T-helper 1 cell (primary cell): ENCODE measurements at places on chromosomes 3 and 15.
A peak's percentile ranks its signal among the peaks of the same experiment; 100 is the strongest.

DNA sequence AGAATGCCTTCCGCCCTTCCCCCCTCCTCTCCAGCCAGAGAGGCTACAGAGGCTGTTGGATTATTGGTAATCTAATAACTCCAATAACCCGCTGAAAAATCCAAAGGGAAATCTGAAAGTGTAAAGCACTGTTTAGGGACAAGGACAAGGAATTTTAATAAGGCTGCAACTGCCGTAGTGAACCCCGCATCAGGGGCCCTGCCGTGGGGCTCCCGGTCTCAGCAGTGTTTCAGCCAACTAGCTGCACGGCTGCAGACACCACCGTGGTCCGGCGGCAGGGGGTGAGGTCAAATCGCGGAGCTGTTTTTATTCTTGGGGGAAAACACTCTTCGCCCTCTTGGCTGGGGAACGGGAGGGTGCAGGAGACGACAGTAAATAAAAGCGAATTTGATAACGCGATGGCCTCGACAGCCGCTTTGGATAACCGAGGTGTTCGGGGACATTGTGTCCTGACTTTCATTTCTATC is 6.1 kb downstream of the BCL6 start:
- no peak for DNase-seq

GRCh38 chr3:57538465-57538864 is 5.7 kb downstream of the DNAH12 start:
- no peak for DNase-seq

DNA sequence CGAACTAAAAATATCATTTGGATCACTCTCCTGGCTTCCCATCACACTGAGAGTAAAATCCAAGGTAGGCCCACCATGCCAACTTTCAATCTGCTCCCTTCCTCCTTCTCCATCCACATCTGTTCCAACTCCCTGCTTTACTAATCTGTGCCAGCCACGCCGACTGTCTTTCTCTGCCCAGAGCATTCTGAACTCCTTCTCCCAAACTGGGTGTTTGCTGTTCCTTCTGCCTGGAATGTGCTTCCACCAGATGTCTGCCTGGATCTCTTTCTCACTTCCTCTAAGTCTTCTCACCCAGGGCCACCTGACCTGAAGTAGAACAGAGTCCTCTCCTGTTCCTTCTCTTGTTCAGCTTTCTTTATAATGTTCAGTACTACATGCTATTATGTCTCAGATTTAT is 5.6 kb upstream of the ARL8B start:
- DNase-seq = no peak

DNA sequence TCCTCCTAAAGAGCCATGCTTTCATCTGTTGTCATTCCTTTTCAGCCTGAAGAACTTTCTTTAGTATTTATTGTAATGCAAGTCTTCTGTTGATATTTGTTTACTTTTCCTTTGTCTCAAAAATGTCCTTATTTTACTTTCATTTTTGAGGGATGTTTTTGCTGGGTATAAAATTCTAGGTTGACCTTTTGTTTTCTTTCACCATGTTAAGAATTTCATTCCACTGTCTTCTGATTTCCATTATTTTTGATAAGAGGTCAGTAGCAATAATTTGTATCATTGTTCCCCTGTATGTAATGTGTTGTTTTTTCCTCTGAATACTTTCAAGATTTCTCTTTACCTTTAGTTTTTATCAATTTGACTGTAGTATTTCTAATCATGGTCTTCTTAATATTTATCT is 91.1 kb downstream of the RSRC1 start:
- no peak for DNase-seq

- DNase-seq = no peak
These were observed 74.3 kb upstream of the EOMES start for GRCh38 chr3:27796365-27796875.

- no peak for DNase-seq
These were observed 130.4 kb downstream of the FEZF2 start for GRCh38 chr3:62242831-62243509.

- no peak for DNase-seq
These were observed 5.8 kb downstream of the NLGN1 start for GRCh38 chr3:173403376-173403775.

- no peak for DNase-seq
These were observed 87.8 kb upstream of the MDFIC2 start for GRCh38 chr3:70400194-70400593.

- no peak for DNase-seq
These were observed 1080.1 kb upstream of the ALCAM start for GRCh38 chr3:104286645-104287044.

DNA sequence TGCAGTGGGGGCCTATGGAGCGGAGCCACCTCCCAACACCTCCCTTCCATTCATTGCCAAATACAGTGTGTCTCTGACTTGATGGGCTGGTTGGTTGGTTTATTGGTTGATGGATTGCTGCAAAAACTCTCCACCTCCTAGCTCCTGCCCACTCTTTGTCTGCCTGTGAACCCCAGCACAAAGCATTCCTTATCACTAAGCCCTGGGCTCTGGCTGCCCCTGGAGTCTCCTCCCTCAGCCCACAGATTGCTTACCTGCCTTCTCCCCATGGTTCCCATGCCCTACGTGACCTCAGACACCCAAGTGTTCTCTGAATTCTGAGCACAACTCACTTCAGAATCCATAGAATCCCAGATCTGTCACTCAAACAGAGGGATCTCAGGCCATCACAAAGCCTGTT is 139.1 kb upstream of the TPM1 start:
- DNase-seq = no peak

- DNase-seq = no peak
These were observed 52.6 kb upstream of the SMAD6 start for GRCh38 chr15:66649235-66649984.

DNA sequence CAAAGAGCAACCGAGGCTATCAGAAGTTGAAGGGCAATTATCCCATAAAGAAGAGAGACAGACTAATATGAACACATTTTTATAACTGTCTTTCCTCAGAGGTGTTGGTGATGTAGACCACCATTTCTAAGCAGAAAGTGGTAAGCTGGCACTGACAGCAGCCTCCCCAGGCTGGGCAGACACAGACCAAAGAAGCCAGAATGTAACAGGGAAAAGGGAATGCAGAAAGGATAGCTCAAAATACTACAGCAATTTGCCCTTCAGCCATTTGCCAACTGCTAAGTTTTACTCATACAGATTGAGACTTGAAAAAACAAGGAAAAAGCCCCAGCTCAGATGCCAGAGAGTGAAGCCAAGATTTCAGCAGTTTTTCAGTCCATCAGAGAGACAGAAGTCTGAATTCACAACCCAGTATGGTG is 73.5 kb upstream of the ABI3BP start:
- DNase-seq = no peak

DNA sequence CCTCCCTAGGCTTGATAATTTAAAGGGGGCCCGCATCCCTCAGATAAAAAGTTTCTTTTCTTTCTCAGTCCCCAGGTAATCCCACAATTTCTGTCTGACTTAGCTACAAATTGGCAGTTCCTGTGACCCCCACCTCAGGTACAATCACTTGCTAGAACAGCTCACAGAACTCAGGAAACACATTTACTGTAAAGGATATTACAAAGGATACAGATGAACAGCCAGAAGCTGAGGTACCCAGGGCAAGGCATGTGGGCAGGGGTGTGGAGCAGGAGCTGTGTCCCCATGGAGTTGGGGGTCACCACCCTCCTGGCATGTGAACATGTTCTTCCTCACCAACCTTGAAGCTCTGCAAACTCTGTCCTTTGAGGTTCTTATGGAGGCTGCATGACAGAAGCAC is 73.8 kb downstream of the CMTM8 start:
- DNase-seq = no peak

GRCh38 chr15:62453375-62453774 is 288.3 kb upstream of the C2CD4B start:
- no peak for DNase-seq

DNA sequence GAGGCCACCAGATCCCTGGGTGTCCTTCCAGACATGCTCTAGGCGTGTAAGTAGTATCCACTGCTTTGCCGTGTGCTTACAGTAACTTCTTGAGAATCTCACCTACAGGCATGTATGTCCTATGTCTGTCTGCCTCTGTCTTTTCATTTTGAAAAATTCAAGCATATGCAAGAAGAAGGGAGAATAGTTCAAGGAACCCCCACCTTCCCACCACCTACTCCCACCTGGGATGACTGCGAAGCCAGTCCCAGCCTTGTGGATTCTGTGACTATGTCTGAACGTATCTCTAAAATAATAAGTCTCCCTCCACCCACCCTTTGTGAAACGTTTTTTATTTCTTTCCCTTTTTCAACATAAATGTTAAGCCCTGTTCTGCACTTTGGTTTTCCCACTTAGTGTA is 15.0 kb downstream of the CHST13 start:
- DNase-seq = no peak

DNA sequence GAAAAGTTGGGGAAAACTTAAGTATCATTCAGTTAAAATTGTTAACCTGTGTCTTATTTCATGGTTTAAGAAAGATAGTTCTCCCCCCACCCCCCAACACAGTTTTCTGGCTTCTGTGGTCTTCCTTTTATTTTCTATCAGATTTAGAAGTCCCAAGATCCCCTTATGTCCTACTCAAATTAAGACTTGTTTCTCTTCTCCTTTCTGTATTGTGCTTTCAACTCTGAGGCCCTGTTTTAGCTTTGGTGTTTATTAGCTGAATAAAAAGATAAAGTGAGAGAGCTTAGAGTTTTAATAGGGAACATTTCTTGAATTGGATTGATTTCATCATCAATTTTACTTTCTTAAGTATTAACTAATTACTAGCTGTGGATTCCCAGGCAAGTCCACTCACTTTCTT is 62.6 kb downstream of the AKAP13 start:
- DNase-seq = no peak

GRCh38 chr3:111761309-111761795 is 97.7 kb upstream of the PHLDB2 start:
- DNase-seq = peak; percentile 24

DNA sequence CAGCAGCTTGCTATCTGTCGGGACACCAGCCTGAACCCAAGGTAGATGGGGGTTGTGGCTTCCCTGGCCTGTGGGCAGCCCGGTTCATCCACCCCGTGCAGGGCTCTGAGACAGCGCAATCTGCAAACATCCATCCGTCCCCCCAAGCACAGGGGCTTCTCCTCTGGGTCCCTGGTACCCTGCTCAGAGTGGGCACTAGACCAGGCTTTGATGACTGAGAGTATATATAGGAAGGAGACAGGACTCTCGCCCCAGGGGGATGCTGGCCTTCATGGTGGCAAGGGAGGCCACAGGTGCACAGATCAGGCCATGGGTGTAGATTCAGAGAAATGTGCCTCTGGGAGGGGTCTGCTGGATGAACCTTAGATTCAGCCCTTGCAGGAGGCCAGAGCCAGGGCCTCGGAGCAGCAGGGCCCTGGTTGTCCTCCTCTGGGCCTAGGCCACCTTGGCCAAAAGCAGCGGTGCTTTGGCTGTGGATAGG is 40.3 kb downstream of the CFAP100 start:
- no peak for DNase-seq

DNA sequence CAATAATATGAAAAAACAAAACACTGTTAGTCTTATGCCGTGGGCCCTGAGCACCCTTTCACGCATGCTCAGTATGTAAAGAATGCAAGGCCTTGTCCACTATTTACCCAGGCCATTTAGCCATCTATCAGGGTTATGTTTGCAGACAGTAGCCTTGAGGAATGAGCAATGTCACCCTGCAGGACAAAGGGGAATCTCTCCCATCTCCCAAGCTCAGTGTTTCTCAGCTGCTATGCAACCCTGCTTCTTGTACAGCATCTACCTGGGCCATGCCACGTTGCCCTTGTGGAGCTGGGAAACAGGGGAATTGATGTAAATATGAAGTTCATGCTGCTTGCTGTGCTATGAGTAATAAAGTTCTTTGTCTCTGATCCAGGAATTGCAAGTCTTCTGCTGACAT is 51.5 kb upstream of the SLCO2A1 start:
- DNase-seq = no peak

- DNase-seq = no peak
These were observed 18.0 kb upstream of the CEP152 start for GRCh38 chr15:48828906-48829305.

GRCh38 chr15:76994496-76994895 is 430 bp upstream of the PSTPIP1 start:
- DNase-seq = no peak

- DNase-seq = no peak
These were observed 158.3 kb upstream of the WNT5A start for GRCh38 chr3:55645422-55645821.

DNA sequence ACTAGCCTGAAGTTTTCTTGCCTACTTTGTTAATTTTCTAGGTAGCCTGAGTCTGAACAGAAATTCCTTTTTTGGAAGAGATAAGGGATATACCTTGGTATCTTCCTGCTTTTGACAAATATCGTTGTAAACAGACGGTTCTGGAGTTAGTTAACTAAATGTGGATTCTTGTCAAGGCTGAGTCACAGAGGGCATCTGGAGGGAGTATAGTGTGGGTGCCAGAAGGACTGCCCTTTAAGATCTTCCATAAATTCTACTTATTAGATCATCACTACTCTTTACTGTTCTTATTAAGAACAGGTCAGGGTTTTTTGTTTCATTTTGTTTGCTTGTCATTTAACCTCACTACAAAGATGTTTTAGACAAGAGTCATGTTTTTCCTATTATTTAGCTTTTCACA is 125.3 kb upstream of the SKOR1 start:
- DNase-seq = no peak

GRCh38 chr3:178036451-178037144 is 499.6 kb upstream of the KCNMB2 start:
- DNase-seq = no peak

DNA sequence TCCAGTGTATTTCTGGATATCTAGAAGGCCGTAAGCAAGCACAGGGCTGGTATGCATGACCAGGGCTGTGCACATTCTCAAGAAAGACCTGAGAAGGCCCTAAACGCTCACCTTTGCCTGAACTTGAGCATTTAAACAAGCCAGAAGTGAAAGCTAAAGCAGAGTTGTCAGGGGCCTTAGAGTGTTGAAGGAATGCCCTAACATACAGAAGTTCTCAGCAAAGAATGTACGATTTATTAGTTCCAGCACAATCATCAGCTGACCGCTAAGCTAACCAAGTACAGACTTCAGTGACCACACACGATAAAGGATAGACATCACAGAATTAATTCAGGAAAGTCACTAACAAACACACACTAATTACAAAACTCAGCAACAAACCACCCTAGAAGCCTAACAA is 8.7 kb downstream of the HLTF start:
- DNase-seq = no peak

DNA sequence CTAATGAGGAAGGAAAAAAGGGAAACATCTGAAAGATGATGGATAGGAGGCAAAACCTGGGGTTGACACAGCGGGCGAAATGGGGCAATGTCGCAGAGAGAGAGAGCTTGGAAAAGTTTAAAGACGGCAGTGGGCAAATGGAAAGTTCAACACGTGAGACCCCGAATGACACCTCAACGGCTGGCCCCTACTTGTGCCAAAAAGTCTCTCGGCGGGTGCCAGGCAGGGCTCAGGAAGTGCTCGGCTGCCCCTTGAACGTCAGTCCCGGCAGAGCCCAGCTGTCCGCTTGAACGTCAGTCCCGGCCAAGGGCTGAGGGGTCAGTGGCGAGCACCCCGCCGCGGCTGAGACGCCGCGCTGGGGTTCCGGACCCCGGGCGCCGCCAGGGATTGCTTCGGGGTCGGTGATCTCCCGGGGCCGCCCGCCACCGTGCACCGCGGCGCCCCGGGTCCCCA is 658 bp downstream of the EOGT start:
- peak; percentile 24 for DNase-seq

GRCh38 chr3:61008998-61009380 is 242.3 kb downstream of the FHIT start:
- DNase-seq = no peak
